ENCODE measurements at places on chromosomes 7 and 10. TPM values are rescaled to one million over a fixed set of nuclear protein-coding genes. Genes with fewer than 3 reads are reported as not detected.

Gene CYP3A5
- 200 TPM for total RNA-seq

Gene CCDC146
- 193 TPM for total RNA-seq

Gene GRK5
- 56.2 TPM for total RNA-seq

Gene ANKRD30A
- not detected for total RNA-seq

Gene PSD
- 24.6 TPM for total RNA-seq

Gene IRF5
- 13.8 TPM for total RNA-seq

Gene KIAA1217
- total RNA-seq, result 17.7 TPM

Gene PRSS1
- total RNA-seq, result not detected

Gene HECW1
- 0.73 TPM for total RNA-seq

Gene ITGB8
- 31.9 TPM for total RNA-seq

Gene SYNPO2L
- not detected for total RNA-seq

Gene SPDYE9
- total RNA-seq, result not detected

Gene ZNF800
- 32.4 TPM for total RNA-seq

Gene PAX2
- not detected for total RNA-seq

Gene MYPN
- 0.37 TPM for total RNA-seq

Gene PON1
- total RNA-seq, result not detected

Gene TMEM236
- total RNA-seq, result 1.1 TPM

Gene CALN1
- total RNA-seq, result 0.37 TPM

Gene C7orf33
- total RNA-seq, result not detected

Gene NPFFR1
- not detected for total RNA-seq

Gene THNSL1
- 1.6 TPM for total RNA-seq

Gene MOGAT3
- 2.3 TPM for total RNA-seq

Gene NRG3
- 0.73 TPM for total RNA-seq

Gene CPA5
- total RNA-seq, result not detected

Gene SRRM3
- not detected for total RNA-seq

Gene OSBPL3
- total RNA-seq, result 7.2 TPM

Gene PDK4
- total RNA-seq, result 697 TPM

Gene KLF14
- not detected for total RNA-seq

Gene RBP4
- 0.72 TPM for total RNA-seq

Gene BTBD16
- total RNA-seq, result not detected

Gene RADIL
- 21.6 TPM for total RNA-seq

Gene POU6F2
- total RNA-seq, result not detected

Gene CALML5
- total RNA-seq, result 0.92 TPM

Gene HOXA13
- 29.0 TPM for total RNA-seq

Gene NXPH1
- total RNA-seq, result not detected

Gene ZC3HAV1L
- 4.7 TPM for total RNA-seq

Gene GATA3
- total RNA-seq, result not detected

All from stomach (tissue), 19 donors.